Activated naive CD4-positive, alpha-beta T cell treated with anti-CD3 and anti-CD28 coated beads for 36 hours (primary cell): ENCODE measurements at places on chromosomes 4 and X. TPM values are rescaled to one million over a fixed set of nuclear protein-coding genes. Genes with fewer than 3 reads are reported as not detected.

DCHS2 gene
- not detected for total RNA-seq

DNA sequence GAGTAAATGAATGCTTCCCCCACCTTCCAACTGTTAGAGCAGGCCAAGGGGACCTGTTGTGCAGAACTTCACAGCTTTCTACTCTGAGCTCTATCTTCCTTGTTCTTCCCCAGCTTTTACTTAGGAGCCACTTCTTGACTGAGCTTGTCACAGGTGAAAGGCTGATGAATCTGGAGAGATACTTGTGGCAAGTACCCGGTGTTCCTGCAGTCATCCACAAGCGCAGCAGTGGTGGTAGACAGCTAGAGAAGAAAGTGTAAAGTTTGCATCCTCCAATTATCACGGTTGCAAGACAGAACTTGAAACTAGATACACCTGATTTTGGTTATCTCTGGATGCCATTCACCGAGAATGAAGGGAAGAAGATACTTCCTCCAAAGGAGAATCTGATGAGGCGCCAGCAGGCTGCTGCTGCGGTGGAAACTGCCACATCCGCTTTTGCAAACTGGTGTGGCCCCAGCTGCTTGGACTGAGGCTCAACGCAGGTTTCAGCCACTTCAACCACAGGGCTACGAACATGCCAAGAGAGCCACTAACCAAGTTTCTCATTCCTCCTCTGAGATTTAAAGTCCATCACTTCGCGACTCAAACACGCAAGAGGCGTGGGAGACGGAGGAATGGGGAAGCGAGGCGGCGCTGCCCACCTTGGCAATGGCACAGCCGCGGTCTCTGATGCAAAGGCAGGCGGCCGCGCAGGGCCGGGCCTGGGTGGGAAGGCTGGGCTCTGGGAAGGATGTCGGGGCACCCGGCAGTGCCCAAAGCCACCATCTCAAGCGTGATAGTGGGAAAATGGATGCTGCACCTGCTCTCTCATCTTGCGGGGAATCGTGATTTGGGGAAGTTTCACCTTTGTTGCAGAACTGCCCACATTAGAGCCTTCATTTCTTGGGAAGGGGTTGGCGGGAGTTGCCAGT is 1.3 kb upstream of the FHIP1A start:
- peak; percentile 51 for DNase-seq

DNA sequence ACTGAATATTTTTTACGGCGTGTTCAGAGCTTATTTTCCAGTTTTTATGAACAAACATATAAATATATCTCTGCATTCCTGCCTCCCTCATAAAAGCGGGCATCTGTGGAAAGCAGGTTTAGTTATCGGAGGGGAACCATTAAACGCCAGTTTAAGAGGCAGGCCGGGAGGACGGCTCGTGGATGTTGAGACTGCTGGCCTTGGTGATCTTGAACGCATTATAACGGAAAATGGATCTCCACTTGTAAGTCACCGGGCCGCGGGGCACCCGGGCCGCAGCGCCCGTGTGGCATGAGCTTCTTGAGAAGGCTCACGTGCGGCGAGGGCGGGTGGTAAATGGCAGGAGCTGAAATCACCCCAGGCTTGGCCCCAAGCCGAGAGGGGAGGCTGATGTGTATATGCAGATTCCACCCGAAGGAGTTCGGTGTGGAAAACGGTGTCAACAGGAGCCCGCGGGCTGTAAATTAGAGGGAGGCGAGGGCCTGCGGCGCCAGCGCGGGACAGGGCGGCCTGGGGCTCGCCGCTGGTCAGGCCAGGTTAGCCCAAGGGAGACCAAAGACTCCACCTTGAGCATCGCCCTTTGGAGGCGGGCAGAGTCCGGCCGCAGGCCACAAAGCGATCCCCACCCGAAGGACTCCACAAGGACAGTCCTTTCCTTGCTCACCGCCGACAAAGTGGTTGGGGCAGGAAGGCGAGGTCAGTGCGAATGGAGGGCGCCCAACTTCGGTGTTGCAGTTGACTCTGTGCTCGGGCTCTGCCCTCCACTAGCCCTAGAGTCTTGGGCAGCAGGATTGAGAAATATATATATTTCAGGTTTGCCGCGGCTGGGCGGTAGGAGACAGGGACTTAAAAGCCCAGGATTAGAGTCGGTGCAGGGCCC is 1.3 kb upstream of the HAND2 start:
- DNase-seq = no peak

DNA sequence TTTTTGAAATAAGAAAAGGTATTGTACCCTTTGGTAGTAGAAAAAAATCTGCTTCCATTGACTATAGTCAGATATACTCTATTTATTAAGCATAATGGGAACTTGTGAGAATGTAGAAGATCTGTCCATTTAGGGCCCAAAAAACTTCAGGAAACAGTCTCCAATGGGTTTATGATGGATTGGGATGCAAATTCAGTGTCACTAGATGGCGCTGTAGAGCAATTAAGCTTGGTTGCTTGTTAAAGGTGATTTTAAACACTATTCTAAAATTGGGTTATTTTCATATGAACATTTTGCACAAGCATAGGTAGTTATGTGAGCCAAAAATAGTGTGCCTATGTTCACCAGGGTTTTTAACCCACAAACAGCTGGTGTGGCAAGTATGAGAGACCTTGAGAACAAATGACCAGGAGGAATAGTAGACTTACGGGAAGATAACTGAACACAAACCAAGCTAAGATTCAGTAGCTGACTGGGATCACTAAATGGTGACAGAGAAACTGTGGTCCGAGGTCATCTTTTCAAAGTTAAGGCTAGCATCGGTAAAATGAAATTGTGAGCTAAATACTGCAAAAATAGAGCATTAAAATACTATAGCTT is 80.3 kb upstream of the LSM6 start:
- DNase-seq = peak; percentile 39

- DNase-seq = no peak
Measured at GRCh38 chr4:84562156-84562555, 20.8 kb upstream of the CDS1 start.

DNA sequence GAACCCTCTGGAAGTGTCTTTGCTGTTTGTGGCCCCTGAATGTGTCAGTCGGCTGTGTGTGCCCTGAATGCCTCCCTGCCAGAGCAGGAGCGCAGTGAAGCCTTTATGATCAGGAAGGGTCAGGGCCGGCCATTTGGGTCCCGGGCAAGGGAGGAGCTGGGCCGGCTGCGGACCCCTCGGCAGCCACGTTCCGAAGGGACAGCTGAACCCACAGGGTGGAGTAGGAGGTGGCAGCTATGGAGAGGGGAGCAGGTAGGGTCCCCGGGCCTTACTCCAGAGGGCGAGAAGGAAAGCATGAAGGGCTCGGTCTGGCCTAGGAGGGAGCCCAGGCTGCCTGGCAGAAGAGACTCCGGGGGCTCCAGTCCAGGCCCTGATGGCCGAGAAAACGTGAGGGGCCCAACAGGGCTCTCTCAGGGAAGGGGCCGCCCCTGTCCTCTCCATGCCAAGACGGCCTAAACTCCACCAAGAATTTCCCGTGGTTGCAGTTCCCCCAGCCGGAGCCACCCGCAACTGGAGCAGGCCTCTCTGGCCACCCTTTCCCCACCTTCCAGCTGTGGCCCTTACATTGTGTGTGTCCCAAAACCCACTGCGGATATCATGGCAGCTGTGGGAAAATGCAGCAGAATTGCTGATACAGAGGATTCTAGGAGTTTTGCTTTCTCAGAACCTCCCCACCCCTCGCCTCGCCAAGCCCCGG is 182.2 kb upstream of the STK26 start:
- no peak for DNase-seq
